GM19239 (cell line): ENCODE measurements at places on chromosomes 12 and 14.

DNA sequence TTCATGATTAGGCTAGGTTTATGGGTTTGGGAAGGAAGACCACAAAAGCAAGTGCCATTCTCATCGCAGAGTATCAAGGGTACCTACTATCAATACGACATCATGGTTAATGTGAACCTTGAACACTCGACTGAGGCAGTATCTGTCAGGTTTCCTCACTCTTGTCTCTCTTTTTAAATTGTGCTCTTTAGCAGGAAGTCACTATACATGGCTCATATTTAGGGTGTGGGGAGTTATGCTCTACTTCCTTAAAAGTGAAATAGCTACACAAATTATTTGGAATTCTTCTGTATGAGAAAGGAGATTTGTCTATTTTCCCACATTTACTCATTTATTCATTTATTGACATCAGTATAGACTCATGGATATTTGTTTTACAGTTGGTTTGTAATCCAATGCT, 5.9 kb upstream of the CLEC4E start:
- no peak for DNase-seq

GRCh38 chr12:113403435-113404415, at the start of gene SDS:
TSS of gene SDS (minus strand) at chr12:113403887. CDS start at chr12:113399708, 4,179 bp downstream.
- no peak for DNase-seq

- DNase-seq: peak; percentile 44
These were observed 9.1 kb downstream of the FAM181A start for GRCh38 chr14:93936245-93936644.

DNA sequence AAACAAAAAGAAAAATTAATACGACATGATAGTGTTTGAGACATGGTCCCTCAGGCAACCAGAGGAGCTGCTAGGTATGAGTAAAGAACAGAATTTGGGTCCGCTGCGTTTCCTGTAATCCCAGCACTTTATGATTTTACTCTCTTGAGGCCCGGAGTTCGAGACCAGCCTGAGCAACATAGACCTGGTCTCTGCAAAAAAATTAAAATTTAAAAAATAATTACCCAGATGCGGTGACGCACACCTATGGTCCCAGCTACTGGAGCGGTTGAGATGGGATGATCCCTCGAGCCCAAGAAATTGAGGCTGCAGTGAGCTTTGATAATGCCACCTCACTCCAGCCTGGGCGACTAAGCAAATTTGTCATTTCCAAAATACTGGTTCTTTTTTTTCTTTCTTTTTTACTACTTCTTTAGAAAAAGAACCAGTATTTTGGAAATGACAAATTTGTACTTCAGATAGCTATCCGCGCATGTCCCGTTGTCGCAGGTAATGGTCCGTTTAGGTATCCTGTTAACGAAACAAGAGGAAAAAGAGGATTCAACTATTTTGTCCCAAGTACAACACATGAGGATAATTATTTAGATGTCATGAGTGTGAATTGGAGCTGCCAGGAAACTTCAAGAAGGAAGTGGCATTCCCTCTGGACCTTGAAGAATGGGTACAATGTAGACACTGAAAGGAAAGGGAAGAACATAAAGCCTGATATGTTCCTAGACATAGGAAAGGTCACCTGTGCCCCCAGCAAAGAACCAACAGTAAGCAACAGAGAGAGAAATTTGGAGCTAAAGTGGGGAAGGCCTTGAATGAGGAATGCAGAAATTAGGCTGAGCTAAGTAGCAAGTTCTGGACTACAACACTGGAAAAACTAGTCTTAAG, 1.2 kb upstream of the HECTD1 start:
- DNase-seq: peak; percentile 25

GRCh38 chr12:131824450-131824849, 3.7 kb upstream of the MMP17 start:
- DNase-seq: no peak

GRCh38 chr12:107133462-107133861, 40.1 kb upstream of the CRY1 start:
- DNase-seq: no peak

DNA sequence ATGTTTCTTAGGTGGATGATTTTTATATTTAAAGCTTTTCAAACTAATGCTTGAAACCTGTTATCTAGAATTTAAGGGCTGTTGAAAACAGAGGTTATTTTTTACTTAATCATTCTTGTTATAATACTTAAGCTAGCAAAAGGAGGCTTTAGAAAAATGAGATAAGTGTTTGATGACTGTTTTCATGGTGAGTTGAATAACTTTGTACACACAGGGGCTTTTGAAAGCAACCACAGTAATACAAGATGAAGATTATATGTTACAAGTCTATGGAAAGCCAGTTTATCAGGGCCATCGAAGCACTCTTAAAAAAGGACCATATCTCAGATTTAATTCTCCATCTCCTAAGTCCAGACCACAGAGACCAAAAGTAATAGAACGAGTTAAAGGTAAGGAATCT, 33.3 kb downstream of the KIAA0586 start:
- no peak for DNase-seq

DNA sequence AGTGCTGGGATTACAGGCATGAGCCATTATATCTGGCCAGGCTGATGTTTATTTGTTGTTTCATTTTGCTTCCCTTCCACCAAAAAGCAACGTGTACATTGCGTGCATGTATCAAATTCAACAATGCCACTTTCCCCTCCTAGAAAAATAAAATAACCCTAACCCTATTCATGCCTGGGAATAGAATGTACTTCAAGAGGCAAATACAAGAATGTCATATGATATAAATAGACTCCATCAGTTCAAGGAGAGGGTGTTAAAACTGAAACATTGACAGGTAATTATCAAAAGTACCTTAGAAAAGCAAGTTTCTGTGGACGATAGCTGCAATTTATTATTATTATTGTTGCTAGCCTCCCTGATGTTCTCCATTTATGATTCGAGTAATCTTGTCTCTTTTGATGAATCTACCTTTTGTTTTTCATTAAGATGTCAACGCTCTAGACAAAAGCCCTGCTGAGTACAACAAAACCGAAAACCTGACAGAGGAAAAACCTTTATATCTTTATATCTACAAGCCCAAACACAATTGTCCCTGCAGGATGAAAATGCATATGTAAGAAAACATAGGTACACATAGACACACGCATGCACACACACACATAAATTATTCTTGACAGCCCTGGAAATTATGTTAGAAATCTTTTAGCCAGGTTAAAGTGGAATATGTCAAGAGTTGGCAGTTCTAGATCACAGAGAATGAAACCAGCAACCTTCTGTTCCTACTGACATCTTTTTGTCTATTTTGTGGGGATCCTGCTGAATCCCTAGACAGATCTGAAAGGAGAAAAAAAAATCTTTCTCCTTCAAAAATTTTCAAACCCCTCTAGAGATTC, 98.9 kb downstream of the BTG1 start:
- DNase-seq: no peak

DNA sequence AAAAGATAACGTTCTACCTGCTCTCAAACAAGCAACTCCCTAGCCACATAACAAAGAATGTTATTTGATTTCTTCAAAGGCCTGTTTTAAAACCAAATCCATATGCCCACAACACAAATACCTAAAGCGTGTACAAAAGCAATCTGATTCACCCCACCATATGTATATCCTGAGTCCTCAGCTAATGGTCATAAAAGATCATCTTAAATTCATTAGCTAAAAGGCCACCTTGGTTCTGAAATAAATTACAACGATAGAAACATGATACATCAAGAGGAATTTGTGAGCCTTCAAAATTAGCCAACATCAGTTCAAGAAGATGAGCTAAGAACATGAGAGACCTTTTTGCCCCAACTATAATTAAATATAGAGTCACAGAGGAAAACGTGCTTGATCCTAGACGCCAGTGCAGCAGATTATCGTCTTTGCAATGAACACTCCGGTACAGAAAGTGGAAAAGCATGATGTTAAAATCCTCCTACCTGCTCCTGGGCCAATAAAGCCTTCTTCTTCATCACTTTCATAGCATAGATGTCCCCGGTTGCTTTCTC, 20.0 kb downstream of the CIT start:
- DNase-seq: no peak

DNA sequence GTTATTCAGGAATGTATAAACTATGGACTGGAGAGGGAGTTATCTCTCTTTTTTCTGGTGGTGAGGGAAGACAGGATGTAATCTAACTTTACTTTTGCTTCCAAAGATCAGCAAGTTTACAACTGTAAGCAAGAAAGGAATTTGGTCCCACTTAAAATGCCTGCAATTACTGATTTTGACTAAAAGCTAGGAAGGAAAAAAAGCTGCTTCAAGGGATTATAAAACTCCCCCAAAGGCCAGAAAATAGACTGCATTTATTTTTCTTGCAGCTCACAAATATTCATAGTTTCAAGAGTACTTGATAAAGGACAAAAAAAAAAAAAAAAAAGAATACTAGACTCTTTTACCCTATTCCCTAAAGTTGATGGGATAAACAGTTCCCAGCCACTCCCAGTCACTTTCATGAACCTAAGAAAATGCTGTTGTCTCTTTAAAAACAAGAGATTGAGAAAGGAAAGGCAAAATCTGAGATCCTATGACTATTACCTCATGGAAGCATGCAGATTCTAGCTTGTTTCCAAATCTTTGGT, 128.7 kb upstream of the BMP4 start:
- DNase-seq: no peak

DNA sequence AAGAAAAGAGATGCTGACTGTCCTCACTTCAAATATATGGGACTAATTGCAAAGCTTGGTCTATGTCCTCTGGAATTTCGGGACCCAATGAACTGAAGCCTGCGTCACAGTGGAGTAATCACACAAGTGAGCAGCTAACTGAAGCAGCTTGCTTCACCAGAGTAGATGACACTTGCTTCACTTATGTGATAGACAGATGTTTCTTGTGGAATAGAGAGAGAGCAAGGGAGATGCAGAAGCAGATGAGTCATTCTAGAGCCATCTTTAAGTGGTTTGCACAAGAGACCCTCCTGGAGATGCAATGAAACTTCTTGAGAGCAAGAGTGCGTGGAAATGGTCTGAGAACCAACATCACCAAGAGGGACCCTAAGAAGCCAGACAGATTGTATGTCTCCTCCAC, 1537.1 kb upstream of the FLRT2 start:
- no peak for DNase-seq

DNA sequence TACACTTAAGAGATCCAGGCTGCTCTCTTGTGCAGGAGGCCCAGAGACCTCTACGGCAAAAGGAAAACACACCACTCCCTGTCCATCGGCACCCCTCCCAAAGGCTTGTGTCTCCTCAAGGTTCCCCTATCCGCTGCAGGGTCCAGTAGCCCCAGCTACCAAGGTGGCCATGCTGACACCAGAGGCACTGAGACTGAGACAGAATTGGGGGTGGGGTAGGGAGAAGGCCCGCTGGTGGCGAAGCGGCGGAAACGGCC, 590 bp downstream of the DDIT3 start:
- no peak for DNase-seq
